ENCODE measurements at places on chromosomes 11 and 22. TPM values are rescaled to one million over a fixed set of nuclear protein-coding genes. Genes with fewer than 3 reads are reported as not detected.

HTR3A gene
- polyA plus RNA-seq, result 0.03 TPM

FGF19 gene
- polyA plus RNA-seq, result not detected

SAAL1 gene
- 5.3 TPM for polyA plus RNA-seq

C22orf42 gene
- not detected for polyA plus RNA-seq

SAA4 gene
- polyA plus RNA-seq, result not detected

DCHS1 gene
- 0.98 TPM for polyA plus RNA-seq

TCP11L1 gene
- 2.2 TPM for polyA plus RNA-seq

TEX54 gene
- polyA plus RNA-seq, result not detected

GPHA2 gene
- polyA plus RNA-seq, result not detected

OR52N4 gene
- polyA plus RNA-seq, result not detected

TTC36 gene
- polyA plus RNA-seq, result 0.09 TPM

RNF214 gene
- 16.8 TPM for polyA plus RNA-seq

SLC43A3 gene
- polyA plus RNA-seq, result 14.7 TPM

CDON gene
- polyA plus RNA-seq, result 0.63 TPM

MRGPRF gene
- 2.8 TPM for polyA plus RNA-seq

MUC2 gene
- polyA plus RNA-seq, result 0.01 TPM

MUC5AC gene
- polyA plus RNA-seq, result not detected

MCHR1 gene
- polyA plus RNA-seq, result 0.08 TPM

POU2AF2 gene
- polyA plus RNA-seq, result 3.0 TPM

CECR2 gene
- polyA plus RNA-seq, result 8.1 TPM

All from psoas muscle (tissue), 8 donors.